ENCODE measurements at places on chromosomes 2 and 18. TPM values are rescaled to one million over a fixed set of nuclear protein-coding genes. Genes with fewer than 3 reads are reported as not detected.

- H3K4me1 ChIP-seq = peaks cover 37% of the 10 kb centered on the region
- no peaks in the 10 kb centered on the region for H3K27me3 ChIP-seq
- no peak overlapping the region for H3K4me3 ChIP-seq
Observed at GRCh38 chr18:32443033-32443705, 27.5 kb downstream of the GAREM1 start.

DNA sequence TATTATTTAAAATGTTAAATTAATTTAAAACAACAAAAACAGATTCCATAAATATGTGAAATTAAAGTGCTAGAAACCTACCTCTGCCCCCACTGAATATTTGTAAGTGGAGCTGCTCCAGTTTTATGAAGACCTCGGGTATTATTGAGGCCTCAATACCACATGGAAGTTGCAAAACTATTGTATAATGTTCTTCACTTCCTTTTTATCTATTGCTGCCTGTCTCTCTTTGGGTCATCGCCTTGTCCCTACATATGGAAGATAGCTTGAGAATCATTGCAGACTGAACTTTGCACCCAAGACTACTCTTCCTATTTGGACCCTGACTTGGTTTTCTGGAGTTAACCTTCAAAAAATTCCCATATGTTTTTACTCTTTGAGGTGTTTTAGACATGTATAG, 212.1 kb upstream of the NETO1 start:
- no peaks in the 10 kb centered on the region for H3K4me1 ChIP-seq
- H3K36me3 ChIP-seq = no peaks in the 10 kb centered on the region
- no peaks in the 10 kb centered on the region for H3K27me3 ChIP-seq

DNA sequence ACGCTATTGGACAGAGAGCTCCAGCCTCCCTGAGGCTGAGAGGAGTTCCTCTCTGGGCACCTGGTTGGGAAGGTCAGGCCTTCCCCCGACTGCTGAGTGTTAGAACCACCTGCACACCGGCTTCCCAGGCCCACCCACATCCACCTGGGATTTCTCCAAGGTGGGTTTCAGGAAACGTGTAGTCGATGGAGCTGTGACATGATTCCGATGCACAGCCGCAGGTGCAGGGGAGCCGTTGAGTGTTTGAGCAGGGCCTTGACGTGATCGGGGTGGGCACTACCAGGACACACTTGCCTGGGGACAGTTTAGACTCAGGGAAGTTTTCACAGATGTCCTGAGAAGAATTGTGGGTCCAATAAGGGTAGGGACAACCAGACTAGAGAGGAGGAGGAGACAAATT, 21.8 kb upstream of the GIGYF2 start:
- no peak overlapping the region for H3K4me3 ChIP-seq
- peaks cover 35% of the 10 kb centered on the region for H3K36me3 ChIP-seq
- no peak overlapping the region for H3K27ac ChIP-seq
- DNase-seq = no peak
- H3K27me3 ChIP-seq = no peaks in the 10 kb centered on the region
- no peaks in the 10 kb centered on the region for H3K4me1 ChIP-seq

CYP26B1 gene
- total RNA-seq = not detected

Data from stomach (tissue), 19 donors.